NCI-H524 (cell line): ENCODE measurements at places on chromosomes 4 and X.

DNA sequence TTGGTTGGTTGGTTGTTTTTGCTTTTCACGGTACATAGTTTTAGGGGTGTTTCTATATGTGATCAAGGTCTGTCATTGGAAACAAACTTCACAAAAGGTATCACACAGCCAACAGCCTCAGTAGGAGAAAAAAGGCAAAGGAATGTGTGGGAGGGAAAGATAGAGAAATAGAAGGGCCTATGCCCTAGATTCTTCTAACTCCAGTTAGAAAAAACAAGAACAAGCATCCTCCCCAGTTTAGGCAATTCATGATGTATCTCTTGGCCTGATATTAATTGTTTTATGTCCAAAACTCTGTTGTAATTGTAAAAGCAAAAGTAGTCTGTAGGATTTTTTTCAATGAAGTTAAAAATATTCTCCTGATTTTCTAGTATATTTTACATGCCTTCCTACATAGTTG is 192.4 kb upstream of the EDNRA start:
- DNase-seq = no peak

- DNase-seq = no peak
Observed at GRCh38 chr4:113732-114131, 10.6 kb upstream of the ZNF718 start.

- no peak for DNase-seq
Observed at GRCh38 chr4:115128037-115128436, 14.6 kb upstream of the NDST4 start.

GRCh38 chr4:45944000-45944399 is 179.9 kb downstream of the GABRG1 start:
- peak; percentile 3 for DNase-seq

DNA sequence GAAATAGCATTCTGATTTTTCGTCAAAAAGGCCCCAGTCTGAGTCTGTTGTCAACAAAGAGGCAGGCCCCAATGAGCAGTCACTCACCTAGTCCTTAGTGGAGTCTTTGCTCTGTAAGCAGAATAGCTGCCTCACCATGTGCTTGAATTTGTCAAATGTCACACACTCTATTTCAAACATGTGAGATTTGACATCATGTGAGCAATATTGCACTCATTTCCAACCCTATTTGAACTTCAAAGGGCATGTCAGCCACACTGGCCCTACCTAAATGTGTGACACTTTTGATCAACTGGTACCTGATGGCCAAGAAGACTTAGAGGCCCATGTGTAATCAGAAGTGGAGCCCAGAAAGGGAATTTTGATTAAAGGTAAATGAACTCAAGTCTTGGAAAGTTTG is 59.4 kb upstream of the PLAC1 start:
- DNase-seq = no peak

DNA sequence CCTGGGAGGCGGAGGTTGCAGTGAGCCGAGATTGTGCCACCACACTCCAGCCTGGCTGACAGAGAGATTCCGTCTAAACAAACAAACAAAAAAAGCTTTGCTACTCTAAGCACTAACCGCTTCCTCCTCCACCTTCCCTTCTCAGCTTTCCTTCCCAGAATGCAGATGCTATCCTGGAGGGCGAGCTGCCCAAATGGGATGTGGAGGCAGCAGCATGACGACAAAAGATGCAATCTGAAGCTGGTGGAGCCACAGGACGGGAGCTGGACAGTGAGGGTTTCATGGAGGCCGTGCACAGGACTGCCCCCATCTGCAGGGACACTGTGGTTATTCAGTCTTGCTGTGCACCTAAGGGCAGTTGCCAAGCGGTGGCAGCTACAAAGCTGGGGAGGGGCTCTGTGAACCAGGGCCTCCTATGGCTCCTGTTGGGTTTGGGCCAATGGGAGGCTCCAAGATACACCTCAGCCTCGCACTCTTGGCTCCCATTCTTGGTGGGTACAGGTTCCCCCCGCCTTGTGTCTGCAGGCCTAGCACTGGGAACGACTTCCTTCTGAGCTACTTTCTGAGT is 47.4 kb downstream of the WDR1 start:
- no peak for DNase-seq
